Bronchus fibroblast of lung (primary cell): ENCODE measurements at places on chromosomes 2 and 18. TPM values are rescaled to one million over a fixed set of nuclear protein-coding genes. Genes with fewer than 3 reads are reported as not detected.

The GAL3ST2 gene
- total RNA-seq, result not detected in 2 replicates

The RDH14 gene
- total RNA-seq, result 17.5 and 18.3 TPM in 2 replicates

The KIAA1328 gene
- total RNA-seq, result 3.1 and 3.9 TPM in 2 replicates

The KCNG2 gene
- total RNA-seq, result 1.9 and 3.9 TPM in 2 replicates

The ANO7 gene
- under 0.01 and 0.30 TPM in 2 replicates for total RNA-seq

The PTMA gene
- 756 and 1,171 TPM in 2 replicates for total RNA-seq

The SP140 gene
- total RNA-seq, result 0.74 and 2.0 TPM in 2 replicates

The CACNB4 gene
- total RNA-seq, result under 0.01 and 0.15 TPM in 2 replicates

The ATP6V1B1 gene
- total RNA-seq, result 1.0 and 4.4 TPM in 2 replicates

The IL1RL2 gene
- total RNA-seq, result 0.50 and 0.74 TPM in 2 replicates

The SPR gene
- 11.0 and 12.8 TPM in 2 replicates for total RNA-seq

The TANK gene
- total RNA-seq, result 27.6 and 28.5 TPM in 2 replicates

The DCDC2C gene
- total RNA-seq, result not detected in 2 replicates

The GALNT14 gene
- total RNA-seq, result 1.0 and 1.3 TPM in 2 replicates

The CCDC68 gene
- total RNA-seq, result 3.7 and 6.1 TPM in 2 replicates

The SNED1 gene
- 8.6 and 9.1 TPM in 2 replicates for total RNA-seq

The TANC1 gene
- total RNA-seq, result 13.1 and 13.8 TPM in 2 replicates

The SETBP1 gene
- total RNA-seq, result 0.67 and 0.74 TPM in 2 replicates

The EFEMP1 gene
- total RNA-seq, result 216 and 229 TPM in 2 replicates

The DLGAP1 gene
- total RNA-seq, result 0.34 and 0.45 TPM in 2 replicates

The GRHL1 gene
- total RNA-seq, result 0.50 and 0.74 TPM in 2 replicates

The CNDP2 gene
- 78.2 and 86.9 TPM in 2 replicates for total RNA-seq

The CIB4 gene
- not detected in 2 replicates for total RNA-seq

The CPO gene
- total RNA-seq, result not detected in 2 replicates

The NR4A2 gene
- 0.15 and 0.34 TPM in 2 replicates for total RNA-seq

The UGT1A3 gene
- not detected in 2 replicates for total RNA-seq

The REG1A gene
- not detected in 2 replicates for total RNA-seq

The APLF gene
- total RNA-seq, result 1.6 and 2.2 TPM in 2 replicates

The CRIM1 gene
- total RNA-seq, result 105 and 124 TPM in 2 replicates

The KLHL30 gene
- 0.15 TPM in 1 of 2 replicates, not detected in the other for total RNA-seq

The STARD6 gene
- total RNA-seq, result 0.15 and 0.34 TPM in 2 replicates
